ENCODE measurements at places on chromosomes 4 and X.
A peak's percentile ranks its signal among the peaks of the same experiment; 100 is the strongest.

GRCh38 chrX:85685843-85686242, 306.4 kb upstream of the POF1B start:
- no peak for DNase-seq

GRCh38 chr4:113708250-113708649, 53.3 kb downstream of the CAMK2D start:
- DNase-seq: no peak

DNA sequence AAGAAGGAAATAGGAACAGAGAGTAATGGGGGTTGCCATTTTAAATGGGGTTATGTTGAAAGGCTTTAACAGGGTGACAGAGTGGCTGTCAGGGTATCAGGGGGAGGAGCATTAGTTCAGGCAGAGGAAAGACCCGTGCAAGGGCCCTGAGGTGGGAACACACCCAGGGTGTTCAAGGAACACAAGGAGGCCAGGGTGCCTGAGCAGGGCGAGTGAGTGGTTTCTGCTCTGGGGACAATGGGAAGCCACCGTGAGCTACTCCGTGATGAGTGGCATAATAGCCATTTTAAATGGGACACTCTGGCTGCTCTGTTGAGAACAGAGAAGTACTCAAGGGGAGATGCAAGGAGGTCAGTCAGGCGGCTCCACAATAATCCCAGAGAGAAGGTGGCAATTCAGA, 4.5 kb downstream of the EVC2 start:
- DNase-seq: no peak

GRCh38 chr4:127196655-127197352, 436.0 kb upstream of the INTU start:
- no peak for DNase-seq

- DNase-seq: no peak
Observed at GRCh38 chrX:43865791-43866190, 16.5 kb downstream of the MAOB start.

- no peak for DNase-seq
Observed at GRCh38 chr4:163367651-163368050, 24.0 kb downstream of the NPY5R start.

DNA sequence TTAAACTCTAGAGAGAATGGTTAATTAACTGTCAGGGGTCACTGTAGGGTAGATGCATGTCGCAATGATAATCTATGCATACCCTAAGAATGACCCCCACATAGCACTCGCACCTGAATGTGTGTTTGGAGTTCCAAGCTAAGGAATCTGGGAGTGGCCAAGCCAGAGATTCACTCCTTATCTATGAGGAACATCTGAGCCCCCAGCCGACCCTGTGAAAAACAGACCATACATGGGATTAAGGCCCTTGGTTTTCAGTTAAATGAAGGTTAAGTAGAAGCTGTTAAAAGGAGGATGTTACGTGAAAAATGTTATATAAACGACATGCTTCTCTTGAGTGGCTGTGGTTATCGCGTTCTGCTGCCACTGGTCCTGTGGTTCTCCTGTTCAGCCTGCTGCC, 147.2 kb downstream of the RELL1 start:
- DNase-seq: no peak

GRCh38 chrX:131316260-131316659, 27.2 kb upstream of the IGSF1 start:
- DNase-seq: no peak

DNA sequence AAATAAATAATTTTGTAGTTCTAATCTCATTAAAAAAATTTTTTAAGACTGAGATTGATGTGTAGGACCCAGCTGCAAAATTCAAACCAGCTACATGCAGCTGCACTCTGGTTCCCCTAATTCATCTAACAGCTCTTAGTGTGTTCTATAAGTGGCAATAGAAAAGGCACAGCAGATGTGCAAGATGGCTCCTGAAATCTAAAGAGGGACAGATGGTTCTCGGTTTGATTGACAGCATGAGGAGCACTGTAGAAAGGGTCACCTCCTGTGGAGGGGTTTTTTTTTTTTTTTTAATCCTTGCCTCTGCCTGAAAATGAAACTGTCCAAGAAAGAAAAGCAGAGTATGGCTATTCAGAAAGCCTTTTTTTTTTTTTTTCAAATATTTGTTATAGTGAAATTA, 16.9 kb upstream of the OCIAD1 start:
- DNase-seq: no peak

- DNase-seq: no peak
Observed at GRCh38 chrX:107574711-107575110, 53.6 kb upstream of the PRPS1 start.

DNA sequence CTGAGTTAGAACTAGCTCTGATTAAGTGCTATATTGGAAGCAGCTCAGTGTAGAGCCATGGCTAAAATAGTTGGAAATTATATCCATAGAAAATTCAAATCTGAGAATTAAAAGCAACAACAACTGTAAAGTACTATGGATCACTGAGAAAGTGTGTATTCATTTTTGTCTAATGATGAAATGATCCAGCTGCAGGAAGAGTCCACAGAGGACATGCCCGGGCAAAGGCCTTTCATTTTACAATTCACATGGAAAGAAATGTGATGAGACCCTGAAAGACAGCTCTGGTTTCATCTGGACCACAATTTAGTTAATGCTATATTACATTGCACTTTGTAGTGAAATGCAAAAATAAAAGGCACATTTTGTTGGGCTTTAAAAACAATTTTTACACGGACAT, 196.8 kb upstream of the FAT1 start:
- DNase-seq: no peak

DNA sequence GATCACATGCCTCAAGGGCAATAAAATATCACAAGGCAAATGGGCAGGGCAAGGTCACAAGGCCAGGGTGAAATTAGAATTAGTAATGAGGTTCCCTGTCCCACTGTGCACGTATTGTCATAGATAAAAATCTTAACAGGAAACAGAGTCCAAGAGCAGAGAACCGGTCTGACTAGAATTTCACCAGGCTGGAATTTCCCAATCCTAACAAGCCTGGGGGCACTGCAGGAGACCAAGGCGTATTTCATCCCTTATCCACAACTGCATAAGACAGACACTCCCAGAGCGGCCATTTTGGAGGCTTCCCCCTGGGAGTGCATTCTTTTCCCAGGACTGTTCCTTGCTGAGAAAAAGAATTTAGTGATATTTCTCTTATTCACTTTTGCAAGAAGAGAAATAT, 25.9 kb upstream of the PRDM5 start:
- no peak for DNase-seq

DNA sequence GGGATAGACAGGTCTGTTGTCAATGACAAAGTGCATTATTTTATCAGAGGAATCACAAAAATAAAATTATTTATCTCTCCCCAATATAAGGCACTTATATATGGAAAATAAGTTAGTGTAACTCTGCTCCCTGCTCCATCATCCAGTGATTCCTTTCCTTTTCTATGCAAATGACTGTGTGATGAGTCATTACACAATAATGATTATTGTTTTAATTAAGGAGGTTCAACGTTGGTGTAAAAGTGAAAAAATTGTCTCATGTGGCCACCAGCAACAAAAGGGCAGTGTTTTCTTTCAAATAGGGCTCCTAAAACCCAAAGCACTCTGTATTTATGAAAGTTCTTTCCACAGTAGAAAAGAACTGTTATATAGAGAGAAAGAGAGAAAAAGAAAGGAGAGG, 16.7 kb downstream of the SLC7A11 start:
- DNase-seq: no peak

DNA sequence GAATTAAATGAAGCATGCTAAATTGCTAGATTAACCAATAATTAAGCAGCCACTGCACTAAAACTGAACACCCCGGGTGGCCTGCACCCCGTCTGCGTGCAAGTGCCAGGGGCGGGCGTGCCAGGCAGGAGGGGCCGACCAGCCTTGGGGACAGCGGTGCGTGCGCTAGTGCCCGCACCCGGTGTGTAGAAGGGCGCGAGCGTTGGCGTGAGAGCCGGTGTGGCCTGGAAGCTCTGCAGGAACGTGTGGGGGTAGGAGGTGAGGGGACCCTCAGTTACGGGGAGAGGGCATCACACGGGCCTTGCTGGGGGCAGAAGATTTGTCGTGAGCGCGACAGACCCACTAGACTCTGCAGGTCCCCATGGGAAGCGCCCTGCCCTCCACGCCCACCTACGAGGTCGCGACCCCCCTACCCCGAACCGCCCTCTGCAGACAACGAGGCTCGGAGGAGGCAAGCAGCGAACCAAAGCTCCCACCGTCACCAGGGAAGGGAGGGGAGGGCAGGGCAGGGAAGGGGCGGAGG, 105.8 kb downstream of the FAM53A start:
- no peak for DNase-seq

DNA sequence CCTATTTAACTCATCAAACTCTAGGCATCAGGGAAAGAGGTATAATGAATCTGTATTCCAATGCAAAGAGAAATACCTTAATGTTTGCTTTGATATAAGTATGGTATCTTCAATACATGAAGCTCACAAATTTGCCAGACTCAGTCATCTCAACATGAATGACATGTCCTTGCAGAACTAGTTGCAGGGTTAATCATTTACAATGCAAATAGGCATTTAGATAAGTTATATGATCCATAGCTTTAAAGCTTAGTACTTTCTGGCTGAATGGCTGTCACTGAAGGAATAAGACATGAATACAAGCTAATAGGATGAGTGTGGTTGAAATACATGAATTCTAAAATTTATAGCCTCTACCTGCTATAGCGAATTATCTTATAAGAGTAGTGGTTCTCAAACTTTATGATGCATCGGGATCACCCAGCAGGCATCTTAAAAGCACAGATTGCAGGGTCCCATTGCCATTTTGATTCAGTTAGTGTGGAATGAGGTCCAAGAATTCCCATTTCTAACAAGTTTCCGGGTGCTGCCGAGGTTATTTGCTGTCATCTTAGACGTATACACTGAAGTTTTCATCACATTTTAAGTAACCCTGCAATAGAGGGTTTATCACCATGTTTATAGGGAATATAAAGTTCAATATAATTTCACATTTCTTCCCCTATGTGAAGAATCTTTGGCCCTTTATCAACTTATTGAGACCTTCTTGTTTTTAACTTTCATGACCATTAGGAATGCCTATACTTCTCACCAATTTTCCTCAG, 439.2 kb downstream of the ARHGAP24 start:
- no peak for DNase-seq

GRCh38 chr4:123807866-123808265, 411.3 kb downstream of the SPRY1 start:
- no peak for DNase-seq

DNA sequence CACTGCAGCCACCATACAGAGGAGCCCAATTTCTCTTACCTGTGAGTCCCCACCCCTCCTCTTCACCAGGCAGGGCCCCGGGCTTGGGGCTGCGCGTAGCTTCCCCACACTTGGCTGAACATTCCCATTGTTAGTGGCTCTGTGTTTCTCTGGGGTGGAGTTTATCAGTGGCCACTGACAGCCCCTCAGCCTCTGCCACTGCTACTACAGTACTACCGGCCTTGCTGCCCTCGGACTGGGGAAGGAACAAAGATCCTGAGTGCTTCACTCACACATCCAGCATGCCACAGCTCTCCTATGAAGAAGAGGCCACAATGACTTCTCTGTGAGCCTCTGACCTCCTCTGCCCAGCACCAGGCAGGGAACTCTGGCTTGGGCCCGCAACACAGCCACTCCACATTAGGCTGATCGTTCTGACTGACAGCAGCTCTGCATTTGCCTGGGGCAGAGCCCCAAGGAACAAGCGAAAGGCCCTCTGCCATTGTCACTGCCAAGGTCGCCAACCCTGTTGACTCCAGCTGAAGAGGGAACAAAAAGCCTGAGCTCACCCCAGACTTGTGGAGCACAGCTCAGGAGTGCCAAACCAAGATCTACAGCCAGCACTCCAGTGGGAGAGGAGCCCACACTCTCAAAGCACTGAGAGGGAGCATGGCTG, 24.0 kb downstream of the ABCB7 start:
- no peak for DNase-seq

DNA sequence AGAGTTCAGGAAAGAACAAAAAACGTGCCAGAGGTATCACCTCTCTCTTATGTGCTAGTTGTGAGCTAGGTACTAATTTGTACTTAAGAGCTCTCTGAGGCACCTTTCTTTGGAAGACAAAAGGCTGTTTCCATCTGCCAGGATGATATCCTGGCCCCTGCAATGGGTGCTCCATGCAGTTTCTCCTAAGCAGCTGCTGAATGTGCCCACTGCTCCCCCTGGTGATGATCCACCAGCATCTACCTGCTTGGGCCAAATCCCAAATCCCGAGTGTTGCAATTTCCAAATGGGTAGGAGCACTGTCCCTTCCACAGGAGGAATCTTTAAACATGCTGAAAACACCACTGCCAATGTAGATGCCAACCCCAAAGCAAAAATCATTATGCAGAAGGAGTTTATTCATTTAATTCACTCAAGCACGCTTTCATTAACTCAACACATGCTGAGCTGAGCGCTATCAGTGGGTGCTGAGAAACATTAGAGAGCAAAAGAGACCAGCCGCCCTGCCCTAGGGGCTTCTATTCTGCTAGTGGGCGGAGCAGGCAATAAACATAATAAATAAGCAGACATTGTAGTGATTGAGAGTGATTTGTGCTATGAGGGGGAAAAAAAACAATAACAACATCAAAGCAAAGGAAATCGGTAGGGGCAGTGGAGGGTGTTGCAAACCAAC, 69.6 kb upstream of the C4orf50 start:
- no peak for DNase-seq

DNA sequence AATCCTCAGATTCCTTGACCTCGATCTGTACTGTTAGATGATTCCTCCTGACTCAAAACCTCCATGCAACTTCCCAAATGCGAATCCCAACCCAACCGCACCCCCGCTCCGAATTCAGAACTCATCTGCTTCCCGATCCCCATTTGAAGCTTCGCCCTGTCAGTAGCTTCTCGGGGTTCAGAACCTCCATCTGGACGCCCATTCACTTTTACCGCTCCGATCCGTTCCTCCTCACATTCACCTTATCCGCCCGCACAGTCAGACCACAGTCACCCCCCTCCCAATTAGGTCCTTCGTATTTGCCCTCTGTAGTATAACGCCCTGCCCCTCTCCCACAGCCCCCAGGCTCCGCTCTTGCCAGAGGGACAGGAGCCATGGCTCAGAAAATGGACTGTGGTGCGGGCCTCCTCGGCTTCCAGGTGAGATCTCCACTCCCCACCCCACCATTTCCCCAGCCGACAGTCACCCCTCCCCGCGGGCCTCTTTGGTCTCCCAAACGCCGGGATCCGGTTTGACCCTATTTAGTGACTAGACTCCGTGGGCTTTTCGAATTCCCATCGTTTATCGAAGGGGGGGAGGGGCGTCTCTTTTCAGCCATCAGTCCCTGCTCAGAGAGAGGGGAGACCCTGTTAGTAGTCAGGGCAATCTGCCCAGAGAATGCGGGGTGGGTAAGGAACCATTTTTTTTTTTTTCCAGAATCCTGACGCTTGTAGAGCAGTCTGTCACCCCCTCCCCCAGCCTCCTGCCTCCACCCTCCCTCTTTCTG, 691 bp downstream of the MAGED1 start:
- peak; percentile 2 for DNase-seq

DNA sequence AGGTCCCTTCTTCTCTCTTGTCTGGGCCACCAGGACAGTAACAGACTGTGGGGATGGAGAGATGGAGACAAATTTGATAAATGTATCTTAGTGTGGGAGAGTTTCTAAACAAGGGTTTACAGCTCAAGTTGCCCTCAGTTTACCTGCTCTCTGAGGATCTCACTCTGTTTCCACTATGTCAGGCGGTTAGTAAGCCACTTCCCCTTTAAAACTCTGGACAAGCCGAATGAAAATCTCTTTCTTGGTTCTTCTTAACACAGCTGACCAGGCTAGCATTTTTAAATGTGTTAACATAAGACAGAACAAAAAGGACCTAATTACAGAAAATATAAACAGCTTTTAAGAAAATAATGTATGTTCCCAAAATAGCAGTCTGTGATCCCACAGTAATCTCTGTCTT, 2.9 kb upstream of the SCARB2 start:
- no peak for DNase-seq

- DNase-seq: no peak
Observed at GRCh38 chr4:85826060-85826678, 351.2 kb downstream of the ARHGAP24 start.

Measured in effector CD8-positive, alpha-beta T cell (primary cell).